Dermis microvascular lymphatic vessel endothelial cell (primary cell): ENCODE measurements at places on chromosomes 12 and 14.

GRCh38 chr14:29216268-29217232, 450.0 kb downstream of the FOXG1 start:
- DNase-seq: peak; percentile 20

GRCh38 chr12:14976658-14977057, 3.8 kb downstream of the PDE6H start:
- no peak for DNase-seq

DNA sequence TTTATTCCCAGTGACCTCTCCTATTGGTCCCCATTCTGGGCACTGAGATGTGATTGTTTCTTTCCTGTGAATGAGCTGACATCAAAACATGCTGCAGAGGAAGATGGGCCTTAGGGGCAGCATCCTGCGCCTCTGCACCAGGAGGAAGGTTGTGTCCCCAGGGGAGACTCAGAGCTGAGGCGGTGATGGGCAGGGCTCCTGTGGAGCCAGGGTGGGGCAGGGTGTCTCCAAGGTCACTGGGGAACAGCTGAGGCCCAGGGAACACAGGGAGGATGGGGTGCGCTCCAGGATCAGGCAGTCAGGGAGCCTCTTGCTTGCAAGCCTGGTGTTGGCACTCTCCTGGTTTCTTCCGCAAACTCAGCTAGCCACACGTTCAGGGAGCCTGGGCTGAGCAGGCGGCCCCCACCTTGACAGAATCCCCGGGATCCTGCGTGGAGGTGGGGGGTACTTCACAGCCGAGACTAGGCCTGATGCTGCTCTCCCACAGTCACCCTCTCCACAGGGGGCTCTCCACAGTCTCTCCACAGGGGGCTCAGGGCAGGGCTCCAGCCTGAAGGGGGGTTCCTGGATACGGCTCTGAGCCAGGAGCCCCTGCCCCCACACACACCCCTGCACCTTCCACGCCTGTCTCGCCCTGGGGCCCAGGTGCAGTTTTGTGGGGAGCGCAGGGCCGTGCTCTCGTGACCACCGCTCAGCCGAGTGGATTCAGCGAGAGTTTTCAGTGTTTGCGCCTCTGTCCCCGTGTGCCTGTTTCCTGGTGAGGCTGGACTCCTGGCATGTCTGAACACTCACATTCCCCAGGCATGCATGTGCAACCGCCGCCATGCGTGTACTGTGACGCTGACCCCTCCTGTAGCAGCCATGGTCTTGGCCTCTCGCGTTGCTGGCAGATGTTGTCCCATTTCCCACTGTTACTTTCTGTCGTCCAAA, 264.7 kb downstream of the SEC23A start:
- DNase-seq: no peak

- no peak for DNase-seq
Observed at GRCh38 chr12:110943373-110943772, 23.0 kb upstream of the MYL2 start.

- DNase-seq: no peak
Observed at GRCh38 chr12:48978291-48978740, at the start of gene WNT1. Gene WNT1, plus strand, starts transcription at chr12:48978322. Its CDS starts 329 bp downstream, at chr12:48978651.

GRCh38 chr12:76081909-76082308, 2.6 kb downstream of the NAP1L1 start:
- no peak for DNase-seq

DNA sequence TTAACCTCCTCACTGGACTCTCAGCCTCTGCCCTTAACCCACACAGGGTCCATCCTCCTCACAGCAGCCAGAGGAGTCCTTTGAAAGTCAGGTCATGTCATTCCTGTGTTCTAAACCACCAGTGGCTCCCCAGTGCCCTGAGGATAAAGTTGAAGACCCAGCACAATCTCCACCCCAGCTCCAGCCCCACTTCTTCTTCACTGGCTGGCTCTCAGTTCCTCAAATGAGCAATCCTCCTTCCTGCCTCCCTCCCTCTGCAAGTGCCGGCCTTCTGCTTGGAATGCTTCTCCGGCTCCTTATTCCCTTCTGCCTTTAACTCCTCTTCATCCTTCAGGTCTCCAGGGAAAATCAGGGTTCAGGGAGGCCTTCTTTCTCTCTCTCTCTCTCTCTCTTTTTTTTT, 32.0 kb upstream of the SPPL3 start:
- no peak for DNase-seq

DNA sequence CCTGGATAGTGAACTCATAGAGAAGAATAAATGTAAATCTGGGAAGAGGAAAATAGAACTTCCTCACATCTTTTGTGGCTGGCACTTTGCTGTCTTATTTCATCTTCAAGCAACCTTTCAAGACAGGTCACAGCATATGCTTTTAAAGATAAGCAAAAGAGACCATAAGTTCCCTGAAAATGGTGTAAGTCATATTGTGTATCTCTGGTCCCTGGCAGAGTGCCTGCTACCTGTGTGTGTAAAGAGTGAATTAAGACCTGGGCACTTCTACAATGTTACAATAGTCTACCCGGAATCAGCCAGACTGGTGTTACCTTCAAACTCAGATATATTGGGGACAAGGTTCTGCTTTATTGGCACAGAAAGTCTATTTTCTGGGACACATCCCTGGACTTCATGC, 168.8 kb downstream of the SLC2A13 start:
- DNase-seq: no peak

DNA sequence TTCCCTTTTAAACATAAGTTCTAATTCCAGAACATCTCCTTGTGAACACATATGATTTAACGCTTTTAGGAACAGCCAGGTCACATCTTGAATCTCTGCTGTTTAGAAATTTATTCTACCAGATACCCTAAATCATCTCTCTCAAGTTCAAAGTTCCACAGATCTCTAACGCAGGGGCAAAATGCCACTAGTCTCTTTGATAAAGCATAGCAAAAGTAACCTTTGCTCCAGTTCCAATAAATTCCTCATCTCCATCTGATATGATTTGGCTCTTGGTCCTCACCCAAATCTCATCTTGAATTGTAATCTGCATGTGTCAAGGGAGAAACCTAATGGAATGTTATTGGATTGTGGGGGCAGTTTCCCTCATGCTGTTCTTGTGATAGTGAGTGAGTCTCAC, 96.3 kb upstream of the PLEKHA5 start:
- no peak for DNase-seq

GRCh38 chr12:118544569-118544968, 168.2 kb downstream of the SUDS3 start:
- no peak for DNase-seq
